HT-29 (cell line): ENCODE measurements at places on chromosomes 1 and 21.

DNA sequence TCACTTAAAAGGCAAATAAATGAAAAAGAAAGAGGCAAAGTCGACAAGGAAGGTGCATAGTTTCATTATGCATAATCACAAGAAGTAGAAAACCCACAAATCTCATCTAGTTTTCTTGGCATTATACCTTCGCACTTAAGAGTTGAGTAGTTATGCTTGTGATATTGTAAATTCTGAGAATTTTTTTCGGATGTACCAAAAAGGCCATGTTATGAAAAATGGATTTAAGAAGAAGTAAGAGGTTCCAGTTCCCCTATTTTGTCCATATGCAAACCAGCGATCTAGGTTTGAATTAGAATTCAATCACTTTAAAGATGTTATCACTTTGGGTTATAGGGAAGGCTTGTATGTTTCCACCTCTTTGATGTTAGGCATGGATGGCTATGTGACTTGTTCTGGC is 7.9 kb upstream of the ERICH3 start:
- DNase-seq = no peak

DNA sequence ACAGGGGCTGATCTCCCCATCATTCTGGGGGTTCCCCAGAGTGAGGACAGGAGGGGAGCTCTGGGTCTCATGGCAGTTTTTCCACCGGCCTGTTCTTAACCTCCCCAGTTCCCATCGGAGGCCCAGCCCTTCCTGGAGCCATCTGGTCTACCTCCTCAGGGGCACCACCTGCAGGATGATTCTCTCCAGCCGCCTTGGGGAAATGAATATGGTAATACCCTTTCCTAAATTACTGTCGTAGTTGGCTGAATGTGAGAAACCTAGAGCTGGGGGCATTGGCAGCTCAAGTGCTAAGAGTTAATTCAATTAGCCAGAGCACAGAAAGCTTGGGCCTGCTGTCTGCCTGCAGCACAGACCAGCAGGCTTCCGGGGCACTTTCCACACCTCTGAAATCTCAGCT is 64.9 kb downstream of the TAS1R2 start:
- DNase-seq = peak; percentile 52

DNA sequence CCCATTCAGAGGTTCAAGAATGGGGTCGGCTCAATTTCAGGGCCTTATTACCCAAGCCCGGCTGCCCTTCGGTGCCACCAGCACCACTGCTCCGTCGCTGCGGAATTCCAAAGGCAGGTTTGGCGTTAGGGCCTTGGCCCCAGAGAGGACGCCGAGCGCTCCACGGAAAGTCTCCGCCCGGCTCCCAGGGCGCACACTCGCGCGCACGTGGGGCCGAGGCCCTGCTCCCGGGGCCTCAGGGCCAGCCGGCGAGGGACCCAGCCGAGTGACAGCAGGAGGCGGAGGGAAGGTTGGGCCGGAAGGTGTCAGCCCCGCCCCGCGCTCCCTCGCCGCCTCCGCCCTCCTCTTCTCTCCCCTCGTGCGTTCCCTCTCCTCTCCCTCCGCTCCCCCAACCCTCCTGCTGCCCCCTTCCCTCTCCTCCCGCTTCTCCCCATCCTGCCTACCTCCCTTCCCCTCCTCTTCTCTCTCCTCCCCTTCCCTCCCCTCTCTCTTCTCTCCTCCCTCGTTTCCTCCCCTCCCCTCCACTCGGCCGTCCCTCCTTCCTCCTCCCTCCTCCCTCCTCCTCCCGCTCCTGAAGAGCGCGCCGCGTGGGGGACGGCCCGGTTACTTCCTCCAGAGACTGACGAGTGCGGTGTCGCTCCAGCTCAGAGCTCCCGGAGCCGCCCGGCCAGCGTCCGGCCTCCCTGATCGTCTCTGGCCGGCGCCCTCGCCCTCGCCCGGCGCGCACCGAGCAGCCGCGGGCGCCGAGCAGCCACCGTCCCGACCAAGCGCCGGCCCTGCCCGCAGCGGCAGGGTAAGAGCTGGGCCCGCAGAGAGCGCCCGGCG is at the start of gene ETS2:
TSS of gene ETS2 (plus strand) at position 602 of the 825 bp plus-strand sequence. CDS start 4,106 bp downstream, outside the sequence.
- peak; percentile 90 for DNase-seq

GRCh38 chr1:205053296-205053695 is 10.3 kb downstream of the CNTN2 start:
- no peak for DNase-seq

DNA sequence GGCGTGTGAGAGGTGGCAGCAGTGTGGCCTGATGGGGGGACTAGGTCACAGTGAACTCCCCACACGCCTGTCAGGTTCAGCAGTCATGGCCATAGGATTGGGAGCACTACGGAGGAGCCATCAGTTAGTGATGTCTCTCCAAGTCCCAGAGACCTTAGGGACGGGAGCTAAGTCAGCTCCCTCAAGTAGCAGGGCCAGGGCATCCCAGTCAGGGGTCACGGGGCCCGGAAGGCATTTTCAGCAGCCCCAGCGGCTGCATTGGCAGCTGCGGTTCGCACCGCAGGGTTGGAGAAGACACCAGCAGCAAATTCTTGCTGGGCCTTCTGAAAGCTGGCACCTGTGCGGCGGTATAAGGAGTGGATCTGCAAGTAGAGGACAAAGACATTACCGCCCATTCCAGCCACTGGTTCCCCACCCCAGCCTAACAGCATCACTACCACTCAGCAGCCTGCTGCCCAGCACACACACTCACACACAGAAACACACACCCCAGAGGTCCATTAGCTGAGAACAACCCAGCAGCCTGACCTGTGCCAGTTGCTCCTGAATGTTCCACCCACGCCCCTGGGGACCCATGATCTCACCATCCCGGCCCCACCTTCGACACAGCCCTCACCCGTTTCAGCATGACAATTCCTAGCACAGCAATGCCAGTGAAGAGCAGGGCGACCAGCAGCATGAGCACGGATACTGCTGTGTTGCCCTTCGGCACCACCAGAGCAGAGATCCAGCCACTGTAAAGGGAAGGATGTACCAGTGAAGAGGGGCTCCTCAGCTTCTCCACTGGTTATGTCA is 972 bp upstream of the ENTREP3 start:
- DNase-seq = no peak

DNA sequence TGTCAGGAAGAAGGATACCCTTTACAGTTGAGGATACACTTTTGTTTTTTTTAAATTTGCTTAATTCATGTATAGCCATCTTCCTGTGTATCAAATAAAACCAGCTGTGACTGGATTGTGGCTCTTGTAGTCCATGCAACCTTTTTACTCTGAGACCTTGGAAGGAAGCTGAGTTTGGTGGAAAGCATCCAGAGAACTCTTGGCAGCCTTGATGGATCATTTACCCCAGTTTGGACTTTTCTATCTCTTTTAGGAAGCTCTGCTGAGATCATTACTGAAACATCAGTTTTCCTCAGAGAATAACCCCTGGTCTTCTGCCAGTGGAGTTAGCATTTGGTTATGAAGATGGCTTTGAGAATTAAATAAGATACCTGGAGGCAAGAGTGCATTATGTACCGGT is 21.2 kb upstream of the APOBEC4 start:
- no peak for DNase-seq

GRCh38 chr1:229105822-229106525 is 164.9 kb upstream of the RAB4A start:
- DNase-seq = no peak

DNA sequence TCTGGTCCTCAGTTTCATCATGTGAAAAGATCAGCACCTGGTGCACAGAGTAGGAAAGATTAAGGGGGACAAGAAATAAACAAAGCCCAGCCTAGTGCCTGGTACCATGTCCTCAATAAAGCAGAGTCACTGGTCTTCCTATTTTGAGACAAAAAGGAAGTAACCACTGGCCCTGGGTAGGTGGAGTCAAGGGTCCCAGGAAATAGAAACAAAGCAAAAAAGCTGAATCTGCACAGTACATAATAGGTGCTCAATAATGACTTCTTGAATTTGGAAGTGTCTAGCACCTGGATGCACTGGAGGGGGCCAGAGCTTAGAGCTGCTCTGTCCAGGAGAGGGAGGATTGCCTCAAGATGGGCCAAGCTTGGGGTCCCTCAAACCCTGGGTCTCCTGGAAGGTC is 1.9 kb upstream of the EPHB2 start:
- no peak for DNase-seq

- DNase-seq = no peak
Observed at GRCh38 chr1:117555806-117556205, 50.0 kb upstream of the TENT5C start.

DNA sequence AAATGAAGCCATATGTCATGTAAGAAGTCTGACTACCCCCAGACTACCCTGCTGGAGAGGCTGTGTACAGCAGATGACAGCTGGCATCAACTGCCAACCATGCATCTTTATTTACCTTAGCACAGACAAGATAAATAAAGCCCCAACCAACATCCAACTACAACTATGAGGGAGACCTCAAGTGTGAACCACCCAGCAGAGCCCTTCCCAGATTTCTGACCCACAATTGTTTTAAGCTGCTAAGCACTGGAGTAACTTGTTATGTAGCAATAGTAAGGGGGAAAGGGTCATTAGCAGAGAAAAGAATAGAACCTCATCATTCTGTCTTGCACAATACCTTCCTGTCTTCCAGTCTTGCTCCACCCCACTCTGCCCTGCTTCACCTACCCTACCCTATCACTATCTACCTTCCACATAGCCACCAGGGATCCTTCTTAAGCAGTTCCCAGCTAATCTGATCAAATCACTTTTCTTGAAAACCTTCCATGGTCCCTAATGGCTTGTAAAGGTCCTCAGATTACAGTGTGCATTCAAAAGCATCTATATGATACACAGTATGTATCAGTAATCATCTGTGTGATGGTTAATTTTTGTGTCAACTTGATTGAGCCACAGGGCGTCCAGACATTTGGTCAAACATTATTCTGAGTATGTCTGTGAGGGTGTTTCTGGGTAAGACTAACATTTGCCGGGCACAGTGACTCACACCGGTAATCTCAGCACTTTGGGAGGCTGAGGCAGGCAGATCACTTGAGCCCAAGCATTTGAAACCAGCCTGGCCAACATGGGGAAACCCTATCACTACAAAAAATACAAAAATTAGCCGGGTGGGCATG is 19.6 kb upstream of the RBM15 start:
- no peak for DNase-seq

GRCh38 chr1:218425647-218426342 is 80.7 kb downstream of the TGFB2 start:
- peak; percentile 18 for DNase-seq

DNA sequence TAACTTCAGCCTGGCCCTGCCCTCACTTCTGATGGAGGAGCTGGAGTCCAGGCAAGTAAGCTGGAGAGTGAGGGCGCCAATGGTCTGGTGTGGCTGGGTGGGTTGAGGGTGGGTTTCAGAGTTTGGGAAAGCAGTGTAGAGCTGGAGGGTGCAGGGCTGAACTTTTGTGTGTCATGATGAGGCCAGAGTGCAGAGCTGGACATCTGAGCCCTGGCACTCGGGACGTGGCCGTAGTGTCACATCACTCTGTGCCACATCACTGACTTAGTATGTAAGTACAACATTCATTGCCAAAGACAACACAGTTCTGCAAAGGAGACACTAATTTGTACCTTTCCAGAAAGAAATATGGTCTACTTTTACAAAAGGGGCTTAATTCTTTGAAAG is 15.8 kb downstream of the SPATA46 start:
- no peak for DNase-seq

DNA sequence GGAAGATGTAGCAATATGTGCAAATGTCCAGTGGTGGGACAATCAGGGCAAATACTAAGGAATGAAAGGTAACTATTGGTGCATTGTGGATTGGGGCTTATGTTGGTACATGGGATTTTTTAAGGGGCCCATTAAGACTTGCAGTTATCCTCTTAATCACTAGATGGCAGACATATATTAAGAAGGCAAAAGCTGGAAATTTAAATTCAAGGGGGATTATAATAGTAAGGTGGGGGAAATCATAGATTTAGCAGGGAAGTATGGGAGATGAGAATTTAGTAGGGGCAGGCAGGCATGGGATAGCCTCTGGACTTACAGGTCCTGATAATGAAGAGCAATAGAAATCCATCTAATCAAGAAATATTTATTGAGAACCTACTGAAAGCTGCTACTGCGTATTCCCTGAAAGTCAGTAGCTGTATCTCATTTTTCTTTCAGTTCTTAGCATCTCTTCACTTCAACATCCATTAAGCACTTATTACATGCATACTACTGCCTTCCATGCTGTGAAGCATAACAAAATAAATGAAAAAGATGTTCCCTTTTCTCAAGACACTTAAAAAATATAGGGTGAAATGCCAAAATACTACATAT is 251.8 kb downstream of the CRB1 start:
- DNase-seq = peak; percentile 13

DNA sequence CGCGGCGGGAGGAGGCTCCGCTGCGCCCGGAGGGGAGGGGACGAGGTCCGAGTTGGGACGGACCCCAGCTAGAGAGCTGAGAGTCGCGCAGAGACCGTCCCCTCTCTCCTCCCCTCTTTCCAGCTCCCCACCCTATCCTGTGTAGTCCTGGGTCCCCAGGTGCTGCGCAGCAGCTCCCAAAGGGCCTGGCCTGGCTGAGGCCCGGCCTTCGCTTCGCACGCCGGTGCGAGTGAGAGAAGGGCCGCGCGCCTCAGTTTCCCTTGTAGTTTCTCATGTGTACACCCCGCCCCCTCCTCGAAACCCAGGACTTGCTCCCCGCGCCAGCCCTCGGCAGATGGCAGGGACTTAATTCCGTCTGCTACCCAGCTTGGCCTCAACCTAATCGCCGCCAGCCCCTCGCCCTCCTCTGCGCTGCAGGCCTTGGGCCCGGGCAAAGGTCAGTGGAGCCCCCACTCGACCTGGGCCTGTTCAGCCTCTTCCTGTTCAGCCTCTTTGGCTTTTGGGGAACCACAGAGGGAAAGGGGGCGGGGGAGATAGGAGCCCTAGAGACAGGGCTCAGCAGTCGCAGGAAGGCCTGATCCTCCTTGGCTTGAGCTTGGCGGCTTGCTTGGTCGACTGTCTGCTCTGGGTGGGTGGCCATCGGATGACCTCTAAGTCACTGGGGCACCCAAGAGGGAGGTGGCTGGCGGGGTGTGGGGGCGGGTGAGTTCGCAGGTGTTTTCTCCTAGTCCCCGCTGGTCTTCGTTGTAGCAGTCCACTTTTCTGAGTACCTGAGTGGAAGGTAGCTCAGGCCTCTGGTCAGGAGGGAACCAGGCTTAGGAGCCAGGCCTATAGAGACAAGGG is 1.0 kb downstream of the ZNF687 start:
- peak; percentile 45 for DNase-seq

DNA sequence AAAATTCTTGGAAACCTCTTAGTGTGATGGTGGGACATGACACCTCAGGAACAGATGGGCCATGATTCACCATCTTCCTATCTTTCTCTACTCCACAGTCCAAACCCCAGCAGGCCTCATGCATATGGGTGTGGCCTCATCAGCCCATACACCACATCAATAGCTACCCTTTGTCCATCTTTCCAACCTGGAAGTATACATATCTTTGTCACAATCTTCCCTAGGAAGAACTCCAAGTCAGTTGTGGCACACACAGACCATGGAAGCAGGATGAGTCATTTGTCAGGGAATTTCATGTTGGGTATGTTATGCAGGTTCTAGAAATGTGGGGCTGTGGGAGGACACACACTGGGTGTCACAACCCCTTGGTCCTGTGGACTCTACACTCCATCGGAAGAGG is 30.5 kb upstream of the CLCA4 start:
- DNase-seq = no peak

DNA sequence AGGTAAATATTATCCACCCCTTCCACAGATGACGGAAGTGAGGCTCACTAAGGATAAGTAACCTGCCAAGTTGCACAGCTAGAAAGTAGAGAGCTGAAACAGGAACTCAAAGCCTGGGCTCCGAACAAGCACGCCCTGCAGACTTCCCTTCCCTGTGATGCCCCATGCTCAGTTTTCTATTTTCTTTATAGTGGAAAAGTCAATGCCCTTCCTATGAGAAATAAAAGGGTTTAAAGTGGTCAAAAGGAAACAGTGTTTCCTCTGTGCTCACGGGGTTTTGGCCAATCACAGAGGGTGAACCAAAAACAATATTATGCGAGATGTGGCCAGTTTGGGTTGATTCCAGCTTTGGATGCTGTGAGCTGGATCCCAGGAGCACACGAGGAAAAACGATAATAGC is 44.5 kb downstream of the DDR2 start:
- no peak for DNase-seq
